T-cell (primary cell): ENCODE measurements at places on chromosomes 5 and 9. TPM values are rescaled to one million over a fixed set of nuclear protein-coding genes. Genes with fewer than 3 reads are reported as not detected.

Gene PCDHGA8
- total RNA-seq, result not detected

Gene ABO
- total RNA-seq, result 0.49 TPM

GRCh38 chr5:158820891-158821290 lies 278.8 kb downstream of the EBF1 start:
- no peak for DNase-seq

GRCh38 chr5:68757006-68757405 lies 336.8 kb upstream of the SLC30A5 start:
- DNase-seq, result no peak

DNA sequence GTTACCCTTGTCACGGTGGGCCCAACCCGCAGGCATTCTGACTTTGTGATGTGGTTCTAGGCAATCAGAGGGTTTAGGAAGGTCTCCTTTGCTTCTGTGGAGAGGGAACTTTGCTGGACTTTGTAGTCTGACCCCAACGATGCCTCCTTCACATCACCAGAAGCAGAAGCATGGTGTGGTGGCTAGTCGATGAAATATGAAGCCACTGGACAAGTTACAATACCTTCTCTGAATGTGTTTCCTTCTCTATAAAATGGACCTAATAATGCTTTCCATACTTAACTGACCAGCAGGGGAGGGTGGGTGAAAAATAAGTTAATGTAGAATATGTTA lies 607 bp downstream of the SPEF2 start:
- DNase-seq, result no peak
